ENCODE measurements at places on chromosomes 1 and 21. TPM values are rescaled to one million over a fixed set of nuclear protein-coding genes. Genes with fewer than 3 reads are reported as not detected.

DNA sequence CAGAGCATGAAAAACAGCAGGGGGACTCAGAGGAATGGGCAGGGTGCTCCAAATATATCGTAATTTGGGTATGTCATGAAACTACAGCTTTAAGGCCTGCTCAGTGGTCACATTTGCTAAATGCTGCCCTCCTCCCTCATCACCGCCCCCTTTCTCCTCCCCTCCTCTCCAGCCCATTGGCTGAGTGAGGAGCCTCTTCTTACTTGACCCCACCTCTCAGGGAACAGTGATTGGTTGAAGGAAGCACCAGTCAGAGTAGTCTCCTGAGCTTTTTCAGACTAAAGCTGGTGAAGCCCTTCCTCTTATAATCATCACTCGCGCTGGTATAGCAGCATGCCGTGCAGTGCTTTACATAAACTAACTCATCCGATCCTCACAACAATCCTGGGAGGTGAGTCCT, 10.0 kb upstream of the TTC39A start:
- H3K36me3 ChIP-seq: no peaks in the 10 kb centered on the region
- no peak for DNase-seq
- H3K27ac ChIP-seq: no peak overlapping the region
- peaks cover 8% of the 10 kb centered on the region for H3K4me1 ChIP-seq

DNA sequence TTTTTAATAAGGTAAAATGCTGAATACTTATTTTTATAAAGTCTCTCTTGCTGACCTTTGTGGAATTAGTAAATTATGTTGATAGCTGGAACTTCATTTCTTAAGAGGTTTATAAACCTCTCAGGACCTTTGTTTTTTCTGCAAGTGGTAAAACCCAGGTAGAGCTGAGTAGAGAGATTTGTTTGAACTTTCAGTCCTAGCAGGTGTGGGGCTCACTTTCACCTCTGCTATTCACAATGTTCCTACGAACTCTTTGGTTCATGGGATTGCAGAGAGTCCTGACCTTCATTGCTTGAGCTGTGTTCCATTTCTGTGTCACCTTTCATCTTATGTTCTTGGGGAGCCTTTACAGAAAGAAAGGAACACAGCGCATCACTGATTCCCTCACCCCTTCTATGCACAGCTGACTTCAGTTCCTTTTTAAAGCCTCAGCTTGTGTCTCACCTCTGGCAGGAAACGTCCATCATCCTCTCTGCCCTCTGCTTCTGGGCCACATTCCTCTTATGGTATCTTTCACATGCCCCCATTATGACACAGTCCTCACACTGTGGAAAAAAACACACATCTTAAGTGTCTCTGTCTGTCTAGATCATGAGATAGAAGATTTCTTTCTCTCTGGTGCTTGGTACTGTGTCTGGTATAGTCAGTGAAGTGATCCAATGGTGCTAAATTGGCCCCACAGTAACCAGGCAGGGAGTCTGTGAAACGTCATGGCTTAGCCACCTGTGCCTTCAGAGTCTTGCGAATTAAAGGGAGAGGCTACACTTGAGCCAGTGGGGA, 262.5 kb upstream of the B3GALT2 start:
- DNase-seq: peak; percentile 19
- H3K27ac ChIP-seq: peak overlapping the region; percentile 40
- H3K27me3 ChIP-seq: no peaks in the 10 kb centered on the region
- peak overlapping the region; percentile 58 for H3K4me3 ChIP-seq
- H3K4me1 ChIP-seq: peaks cover 26% of the 10 kb centered on the region

CNKSR1 gene
- total RNA-seq: 5.0 TPM

GRCh38 chr1:99606306-99606705, 39.6 kb upstream of the PALMD start:
- H3K4me1 ChIP-seq: no peaks in the 10 kb centered on the region
- no peak overlapping the region for H3K27ac ChIP-seq
- H3K4me3 ChIP-seq: no peak overlapping the region
- H3K27me3 ChIP-seq: peaks cover 11% of the 10 kb centered on the region
- no peaks in the 10 kb centered on the region for H3K36me3 ChIP-seq

OR14K1 gene
- total RNA-seq: not detected

PTAFR gene
- 0.46 TPM for total RNA-seq

ALDH4A1 gene
- 8.1 TPM for total RNA-seq

DNA sequence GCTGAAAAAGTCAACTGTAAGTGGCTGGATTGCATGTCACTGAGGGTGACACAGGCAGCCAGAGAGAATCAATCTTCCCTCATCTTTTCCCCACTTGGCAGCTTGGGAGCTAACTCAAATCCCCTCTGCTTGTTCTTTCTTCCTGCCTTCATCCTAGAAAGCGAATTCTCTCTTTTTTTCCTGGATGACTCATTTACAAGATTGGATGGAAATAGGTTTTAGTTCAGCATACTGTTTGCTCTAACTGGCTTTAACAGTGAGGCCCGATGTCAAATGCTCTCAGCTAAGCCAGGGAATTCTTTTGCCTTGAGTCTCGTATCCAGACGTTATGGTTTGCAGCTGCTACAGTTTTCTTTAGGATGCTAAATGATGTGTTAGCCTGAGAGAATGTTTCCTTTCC, 72.7 kb downstream of the HUNK start:
- no peak overlapping the region for H3K4me3 ChIP-seq
- no peaks in the 10 kb centered on the region for H3K4me1 ChIP-seq
- no peak for DNase-seq
- peaks cover 9% of the 10 kb centered on the region for H3K27me3 ChIP-seq
- H3K27ac ChIP-seq: no peak overlapping the region

DNA sequence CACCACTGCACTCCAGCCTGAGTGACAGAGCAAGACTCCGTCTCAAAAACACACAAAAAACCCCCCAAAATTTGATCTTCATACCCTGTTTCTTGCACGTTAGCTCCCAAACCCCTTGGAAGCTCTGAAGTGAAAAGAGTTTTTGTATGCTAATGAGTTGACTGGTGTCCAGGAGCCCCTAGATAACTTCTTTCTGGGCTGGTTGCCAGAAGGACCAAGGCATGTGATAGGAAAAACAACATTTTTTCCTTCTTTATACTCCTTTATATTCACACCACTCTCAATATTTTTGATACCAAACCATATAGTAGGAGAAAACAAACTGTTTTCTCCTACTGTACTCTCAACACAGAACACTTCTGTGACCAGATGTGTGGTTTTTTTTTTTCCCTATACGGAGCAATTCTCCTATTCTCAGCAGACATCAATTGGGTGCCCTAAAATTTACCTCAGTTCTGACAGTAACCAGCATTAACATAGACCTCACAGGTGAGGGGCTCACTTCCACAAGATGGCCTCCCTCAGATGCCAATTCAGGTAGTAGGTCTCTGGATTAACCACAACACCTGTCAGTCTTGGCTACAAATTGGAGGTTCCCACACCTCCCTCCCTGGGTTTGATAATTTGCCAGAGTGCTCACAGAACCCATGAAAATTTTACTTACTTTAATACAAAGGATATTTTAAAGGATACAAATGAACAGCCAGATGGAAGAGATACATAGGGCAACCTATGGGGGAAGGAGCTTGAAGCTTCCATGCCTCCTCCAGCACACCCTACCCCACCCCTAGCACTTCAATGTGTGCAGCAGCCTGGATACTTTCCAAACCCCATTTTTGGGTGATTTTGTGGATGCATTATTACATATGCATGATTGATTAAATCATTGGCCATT, 25.6 kb downstream of the ZYG11B start:
- DNase-seq: no peak
- no peaks in the 10 kb centered on the region for H3K4me1 ChIP-seq
- H3K27ac ChIP-seq: no peak overlapping the region
- H3K27me3 ChIP-seq: no peaks in the 10 kb centered on the region
- no peaks in the 10 kb centered on the region for H3K36me3 ChIP-seq
- H3K4me3 ChIP-seq: no peak overlapping the region

- H3K27me3 ChIP-seq: peaks cover 26% of the 10 kb centered on the region
- DNase-seq: no peak
- no peaks in the 10 kb centered on the region for H3K4me1 ChIP-seq
- no peaks in the 10 kb centered on the region for H3K36me3 ChIP-seq
Observed at GRCh38 chr1:227951624-227952373, 4.1 kb upstream of the WNT9A start.

GPR161 gene
- 1.4 TPM for total RNA-seq

CYP2J2 gene
- total RNA-seq: 0.82 TPM

GNAT2 gene
- total RNA-seq: 0.23 TPM

DNA sequence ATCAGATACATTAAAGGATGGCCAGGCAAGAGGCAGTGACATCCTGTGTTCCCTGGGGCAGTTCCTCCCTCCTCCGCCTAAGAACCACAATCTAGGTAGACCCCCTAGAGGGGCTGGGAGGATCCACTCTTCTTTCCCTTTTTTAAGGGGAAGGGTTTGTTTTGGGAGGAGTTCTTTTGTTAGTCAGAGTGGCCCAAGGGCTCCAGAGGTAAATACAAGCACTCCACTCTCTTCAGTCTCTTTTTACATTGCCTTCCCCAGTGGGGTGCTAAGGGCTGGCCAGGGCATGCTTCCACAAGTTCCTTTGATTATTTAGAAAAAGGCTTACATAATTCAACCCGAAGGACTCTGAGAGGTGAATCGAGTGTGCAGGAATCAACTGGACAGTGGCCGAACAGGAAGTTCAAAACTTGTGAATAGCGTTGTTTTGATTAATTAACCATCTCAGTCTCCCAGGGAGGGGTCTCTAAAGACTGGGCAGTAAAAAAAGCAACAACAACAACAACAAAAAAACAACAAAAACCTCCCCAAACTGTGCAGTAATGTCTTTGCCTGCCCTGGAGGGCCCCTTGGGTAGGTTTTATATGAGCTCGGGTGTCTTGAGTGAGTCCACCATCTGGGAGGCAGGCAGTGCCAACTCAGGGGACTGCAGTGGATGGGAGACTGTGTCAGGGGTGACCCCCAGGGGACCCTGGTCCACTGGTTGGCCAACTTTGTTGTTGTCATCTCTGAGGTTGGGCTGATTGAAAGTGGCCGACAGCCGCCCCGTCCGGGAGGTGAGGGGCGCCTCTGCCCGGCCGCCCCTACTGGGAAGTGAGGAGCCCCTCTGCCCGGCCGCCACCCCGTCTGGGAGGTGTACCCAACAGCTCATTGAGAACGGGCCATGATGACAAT, 33.2 kb upstream of the ENO1 start:
- DNase-seq: no peak
- no peak overlapping the region for H3K4me3 ChIP-seq
- H3K4me1 ChIP-seq: no peaks in the 10 kb centered on the region
- no peaks in the 10 kb centered on the region for H3K27me3 ChIP-seq
- H3K27ac ChIP-seq: no peak overlapping the region

DNA sequence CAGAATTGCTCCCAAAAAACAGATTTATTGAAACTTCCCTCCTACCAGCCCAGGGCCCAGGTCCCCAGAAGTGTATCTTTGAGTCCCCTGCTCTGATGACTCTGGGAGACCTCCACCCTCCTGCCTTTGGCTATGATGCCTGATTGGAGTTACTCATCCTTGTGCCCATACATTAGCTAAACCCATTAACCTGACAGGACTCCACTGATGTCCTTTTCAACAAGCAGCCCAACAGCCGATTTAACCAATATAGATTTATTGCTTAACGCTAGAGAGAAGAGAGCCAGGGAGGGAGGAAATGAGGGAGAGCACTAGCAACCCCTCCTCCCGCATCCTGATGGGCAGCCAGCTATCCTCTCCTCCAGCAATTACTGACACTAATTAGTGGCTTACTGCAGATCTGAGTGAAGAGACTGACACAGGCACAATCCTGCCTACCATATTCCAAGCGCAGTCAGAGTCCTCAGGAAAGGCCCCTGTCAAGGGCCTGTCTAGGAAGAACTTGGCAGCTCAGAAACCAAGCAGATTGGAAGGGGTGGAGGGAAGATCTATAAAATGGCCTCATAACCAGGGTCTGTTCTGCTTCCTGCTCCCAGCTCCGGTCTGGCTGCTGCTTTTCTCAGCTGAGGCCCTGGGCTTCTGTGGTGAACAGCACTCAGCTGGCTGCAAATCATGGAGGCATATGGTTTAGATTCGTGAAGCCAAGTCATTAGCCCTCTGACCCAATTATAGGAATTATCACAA, 484.5 kb upstream of the DAB1 start:
- H3K36me3 ChIP-seq: no peaks in the 10 kb centered on the region
- DNase-seq: no peak
- no peaks in the 10 kb centered on the region for H3K4me1 ChIP-seq
- no peaks in the 10 kb centered on the region for H3K27me3 ChIP-seq

DNA sequence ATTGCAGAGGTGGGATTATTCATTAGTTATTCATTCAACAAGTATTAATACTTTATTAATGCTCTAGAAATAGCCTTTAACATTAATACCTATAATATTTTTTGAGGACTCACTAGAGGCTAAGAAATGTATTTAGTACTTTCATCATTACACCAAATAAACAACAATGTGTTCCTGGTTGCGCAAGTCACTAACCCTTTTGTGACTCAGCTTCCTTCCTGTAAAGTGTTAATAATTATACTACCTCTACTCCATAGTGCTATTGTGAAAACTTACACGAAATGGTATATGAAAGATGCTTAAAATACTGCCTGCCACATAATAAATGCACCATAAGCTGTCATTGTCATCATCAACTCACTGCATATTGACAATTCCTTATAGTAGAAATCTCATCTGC, 431.0 kb downstream of the DPYD start:
- H3K4me3 ChIP-seq: no peak overlapping the region
- no peaks in the 10 kb centered on the region for H3K4me1 ChIP-seq
- H3K27ac ChIP-seq: no peak overlapping the region
- no peaks in the 10 kb centered on the region for H3K27me3 ChIP-seq

- no peaks in the 10 kb centered on the region for H3K36me3 ChIP-seq
- H3K27ac ChIP-seq: no peak overlapping the region
- peaks cover 63% of the 10 kb centered on the region for H3K4me1 ChIP-seq
- DNase-seq: no peak
- H3K27me3 ChIP-seq: no peaks in the 10 kb centered on the region
Observed at GRCh38 chr1:8563944-8564537, 246.1 kb downstream of the SLC45A1 start.

- H3K4me3 ChIP-seq: no peak overlapping the region
- DNase-seq: no peak
- no peaks in the 10 kb centered on the region for H3K36me3 ChIP-seq
- H3K4me1 ChIP-seq: no peaks in the 10 kb centered on the region
- H3K27ac ChIP-seq: peak overlapping the region; percentile 29
Observed at GRCh38 chr1:160007577-160008200, 24.1 kb downstream of the PIGM start.

DNA sequence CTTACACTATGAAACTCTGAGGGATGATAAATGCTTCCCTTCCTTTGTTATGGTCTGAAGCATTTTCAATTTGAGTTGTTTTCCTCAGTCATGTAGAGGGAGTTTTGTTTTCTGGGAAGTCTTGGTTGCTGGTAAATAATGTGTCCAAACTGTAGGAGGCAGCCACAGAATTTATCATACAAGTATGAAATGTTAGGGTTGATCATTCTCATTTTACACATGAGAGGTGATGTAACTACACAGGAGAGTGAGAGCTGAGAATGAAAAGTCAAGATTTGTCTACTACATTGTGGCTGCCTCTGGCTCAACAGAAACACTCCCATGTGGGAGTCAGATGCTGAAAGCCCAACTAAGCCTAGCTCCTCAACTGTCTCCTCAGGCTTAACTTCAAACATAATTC, 182.5 kb upstream of the SGIP1 start:
- H3K36me3 ChIP-seq: peaks cover 5% of the 10 kb centered on the region
- H3K4me1 ChIP-seq: peaks cover 98% of the 10 kb centered on the region
- peak overlapping the region; percentile 77 for H3K27ac ChIP-seq
- peak overlapping the region; percentile 71 for H3K4me3 ChIP-seq
- DNase-seq: peak; percentile 24
- no peaks in the 10 kb centered on the region for H3K27me3 ChIP-seq
